ENCODE measurements at places on chromosomes 2 and 18.

GRCh38 chr18:8602040-8602439, 7.2 kb upstream of the RAB12 start:
- DNase-seq: no peak

GRCh38 chr18:56112013-56112749, 524.2 kb upstream of the TCF4 start:
- DNase-seq: no peak

DNA sequence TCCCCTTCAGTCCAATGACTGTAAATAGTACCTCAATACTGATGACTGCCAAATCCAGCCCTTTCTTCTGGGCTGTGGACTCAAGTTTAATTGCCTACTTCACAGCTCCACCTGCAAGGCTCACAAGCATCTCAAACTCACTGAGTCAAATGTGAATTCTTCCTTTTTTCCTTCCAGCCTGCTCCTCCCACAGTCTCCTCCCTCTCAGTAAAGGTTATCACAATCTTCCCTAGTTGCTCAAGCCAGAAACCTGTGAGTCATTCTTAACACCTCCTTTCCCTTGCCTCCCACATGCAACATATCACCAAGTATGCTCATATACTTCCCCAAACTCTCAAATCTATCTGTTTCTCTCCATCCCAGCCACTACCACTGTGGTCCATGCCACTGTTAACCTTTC, 3.7 kb upstream of the MFSD6 start:
- DNase-seq: no peak

DNA sequence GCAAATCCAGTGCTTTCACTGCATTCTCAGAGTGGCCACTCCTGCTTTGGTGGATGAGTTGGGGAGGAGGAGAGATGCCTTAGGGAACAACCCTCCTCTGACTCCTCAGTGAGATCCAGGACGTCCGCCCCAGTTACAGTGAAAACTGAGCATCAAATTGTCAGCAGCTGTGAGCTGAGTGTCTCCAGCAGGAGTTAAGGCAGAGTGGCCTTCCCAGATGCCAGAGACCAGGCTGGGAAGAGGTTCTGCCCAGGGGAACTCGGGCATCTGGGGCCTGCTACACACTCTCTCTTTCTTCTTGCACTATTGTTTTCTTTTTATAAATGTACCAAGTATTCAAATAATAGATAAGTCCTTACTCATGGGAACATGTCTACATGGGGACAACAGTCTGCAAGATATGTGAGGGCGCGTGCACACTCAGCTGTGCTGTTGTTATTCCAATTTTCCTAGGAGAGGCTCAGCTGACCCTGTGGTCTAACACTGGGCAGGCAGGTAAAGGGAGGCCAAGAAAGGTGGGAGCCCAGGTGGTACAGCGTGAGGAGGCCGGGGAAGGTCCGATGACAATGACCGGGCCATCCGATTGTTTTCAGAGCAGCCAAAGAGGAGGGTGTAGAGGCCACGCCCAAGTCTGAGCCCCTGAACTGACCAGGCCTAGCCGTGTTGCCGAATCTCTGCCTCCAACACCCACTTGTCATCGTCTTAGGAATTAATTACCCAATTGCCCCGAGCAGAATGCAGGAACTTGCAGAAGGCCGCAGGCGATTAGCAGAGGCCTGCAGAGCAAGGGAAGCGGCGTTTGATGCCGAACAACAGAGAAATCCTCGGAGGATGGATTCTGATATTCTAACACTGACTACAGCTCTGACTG, 166.9 kb downstream of the ANAPC1 start:
- DNase-seq: no peak

DNA sequence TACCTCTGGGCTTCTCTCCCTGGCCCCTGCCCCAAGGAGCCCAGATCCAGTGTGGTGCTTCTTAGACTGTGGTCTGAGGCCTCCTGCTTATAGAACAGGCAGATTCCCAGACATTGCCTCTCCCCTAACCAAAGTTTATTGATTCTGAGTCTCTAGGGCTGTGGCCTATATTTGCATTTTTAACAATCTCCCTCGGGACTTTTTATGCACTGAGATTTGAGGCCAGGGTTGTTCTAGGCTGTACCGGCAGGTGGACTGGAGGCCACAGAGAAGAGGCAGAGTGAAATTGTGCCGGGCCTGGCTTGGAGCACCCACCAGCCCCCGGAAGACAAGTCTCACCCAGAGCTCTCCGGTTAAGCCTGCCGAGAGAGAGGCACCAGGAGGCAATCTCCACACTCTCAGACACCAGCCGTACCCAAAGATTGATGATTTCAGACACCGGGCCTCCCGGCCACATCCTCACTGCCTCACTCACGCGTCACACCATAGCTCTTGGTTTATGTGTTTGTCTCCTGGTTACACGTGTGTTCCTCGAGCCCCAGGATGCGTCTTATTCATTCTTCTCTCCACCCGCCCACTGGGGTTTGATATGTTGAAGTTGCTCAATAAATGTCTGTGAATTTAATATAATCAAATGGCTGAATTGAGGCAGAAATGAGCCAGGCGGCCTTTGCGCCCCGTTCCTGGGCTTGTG, 203.7 kb downstream of the KLHL29 start:
- no peak for DNase-seq

DNA sequence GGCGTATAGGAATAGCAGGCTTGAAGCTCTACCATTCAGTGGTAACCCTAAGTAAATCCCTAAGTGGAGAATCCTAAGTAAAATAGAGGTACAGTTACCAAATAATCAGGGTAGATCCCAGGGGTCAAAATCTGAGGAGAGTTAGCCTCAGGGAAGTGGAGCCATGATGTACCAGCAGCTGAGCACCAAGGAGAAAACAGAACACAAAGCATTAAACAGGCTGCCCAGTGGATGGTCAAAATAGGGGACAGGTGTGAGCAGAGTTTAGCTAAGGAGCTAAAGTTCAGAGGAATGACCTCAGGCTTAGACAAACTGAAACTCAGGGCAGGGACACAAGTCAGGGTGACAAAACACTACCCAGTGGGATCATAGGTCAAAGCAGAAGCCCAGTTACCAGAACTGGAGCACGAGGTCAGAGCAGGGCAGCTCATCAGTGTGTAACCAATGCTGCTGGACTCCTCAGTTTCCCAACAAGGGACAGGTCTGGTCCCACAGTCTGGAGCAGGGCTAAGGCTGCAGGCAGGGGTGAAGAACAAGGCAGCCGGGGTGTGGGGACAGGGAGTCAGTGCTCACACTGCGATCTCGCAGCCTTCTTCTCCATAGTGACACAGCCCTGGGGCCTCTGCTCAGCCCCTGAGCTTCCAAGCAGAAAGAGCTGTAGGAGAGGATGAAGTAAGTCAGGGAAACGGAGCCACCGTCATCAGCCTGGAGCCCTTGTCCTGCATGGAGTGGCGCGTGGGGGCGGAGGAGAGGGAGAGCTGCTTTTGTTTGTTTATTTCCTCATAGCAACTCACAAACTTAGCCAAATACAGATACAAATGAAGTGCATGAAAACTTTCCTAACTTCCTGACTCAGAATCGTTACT, 264.0 kb downstream of the MREG start:
- no peak for DNase-seq

DNA sequence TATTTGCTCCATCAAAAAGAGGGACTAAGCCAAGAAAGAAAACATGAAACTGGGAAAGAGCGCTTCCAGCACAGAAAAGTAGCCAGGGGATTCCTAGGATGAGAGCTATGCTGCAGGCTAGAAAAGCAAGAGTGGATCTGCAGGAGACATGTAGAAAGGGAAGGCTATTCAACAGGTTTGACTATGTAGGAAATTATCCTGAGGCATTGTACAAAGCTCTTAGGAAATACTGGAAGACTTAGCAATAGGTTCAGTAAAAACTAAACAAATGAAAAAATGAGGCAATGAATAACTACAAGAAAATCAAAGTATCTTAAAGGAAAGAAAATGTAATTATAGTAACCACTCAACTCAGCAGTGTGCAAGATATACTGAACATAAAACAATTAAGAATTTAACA, 229.5 kb upstream of the FBXO11 start:
- no peak for DNase-seq

DNA sequence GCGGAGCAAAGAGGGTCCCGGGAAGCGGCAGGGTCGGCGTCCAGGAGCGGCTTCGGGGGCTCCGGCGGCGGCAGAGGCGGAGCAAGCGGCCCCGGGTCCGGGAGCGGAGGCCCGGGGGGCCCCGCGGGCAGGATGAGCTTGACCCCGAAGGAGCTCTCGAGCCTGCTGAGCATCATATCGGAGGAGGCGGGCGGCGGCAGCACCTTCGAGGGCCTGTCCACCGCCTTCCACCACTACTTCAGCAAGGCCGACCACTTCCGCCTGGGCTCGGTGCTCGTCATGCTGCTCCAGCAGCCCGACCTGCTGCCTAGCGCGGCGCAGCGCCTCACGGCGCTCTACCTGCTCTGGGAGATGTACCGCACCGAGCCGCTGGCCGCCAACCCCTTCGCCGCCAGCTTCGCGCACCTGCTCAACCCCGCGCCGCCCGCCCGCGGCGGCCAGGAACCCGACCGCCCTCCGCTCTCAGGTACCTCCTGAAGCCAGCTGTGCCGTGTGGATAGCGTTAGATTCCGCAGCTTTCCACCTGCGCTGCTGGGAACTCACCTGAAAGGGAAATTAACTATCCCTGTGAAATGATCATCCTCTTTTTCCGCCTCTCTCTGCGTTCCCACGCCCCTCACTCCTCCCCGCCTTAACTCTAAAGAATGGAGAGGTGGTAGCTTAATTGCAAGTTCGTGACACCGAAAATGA, 472 bp downstream of the CNOT11 start:
- no peak for DNase-seq

DNA sequence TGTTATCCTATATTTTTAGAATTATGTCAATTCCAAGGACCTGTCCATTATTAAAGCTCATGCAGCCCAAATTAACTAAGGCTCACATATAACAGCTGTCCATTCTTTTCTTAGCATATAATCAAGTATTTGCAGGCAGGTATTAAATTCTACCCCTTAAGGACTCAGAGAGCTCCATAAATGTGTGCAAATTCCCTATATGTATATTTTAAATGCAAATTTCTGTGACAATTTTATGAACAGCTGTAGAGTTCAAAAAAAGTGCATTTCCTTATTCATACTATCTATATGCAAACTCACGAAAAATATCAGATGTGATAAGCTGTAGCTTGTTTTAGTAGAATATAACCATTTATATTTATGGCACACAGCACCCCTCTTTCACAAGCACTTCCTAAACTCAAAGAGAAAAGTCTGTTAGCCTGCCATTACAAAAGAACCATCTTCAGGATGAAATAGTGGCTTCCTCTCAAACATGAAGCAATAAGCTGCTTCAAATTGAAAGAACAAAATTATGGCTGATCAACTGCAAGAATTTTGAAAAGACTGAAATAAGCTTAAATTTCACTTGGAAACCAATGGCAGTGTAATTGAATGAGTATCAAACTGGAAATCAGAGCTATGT, 155.0 kb upstream of the REG3G start:
- DNase-seq: no peak

DNA sequence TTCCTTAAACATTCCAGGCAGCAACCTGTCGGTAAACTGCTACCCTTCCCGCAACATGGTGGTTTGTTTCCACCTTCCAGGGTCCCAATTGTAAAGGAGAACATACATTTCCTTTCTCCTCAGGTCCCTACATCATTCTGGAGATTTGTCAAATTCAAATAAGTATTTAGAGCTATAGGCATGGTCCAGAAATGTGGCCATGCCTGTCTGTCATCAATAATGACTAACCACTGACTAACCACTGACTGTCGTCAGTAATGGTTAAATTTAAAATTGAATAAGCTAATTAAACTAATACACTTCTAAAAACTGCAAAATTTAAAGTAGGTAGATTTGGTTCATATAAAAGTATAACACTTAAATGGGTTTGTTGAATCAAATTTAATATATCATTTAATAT, 984.0 kb upstream of the SLC39A10 start:
- no peak for DNase-seq

- DNase-seq: no peak
Measured at GRCh38 chr18:65968239-65969004, 217.6 kb downstream of the CDH7 start.

GRCh38 chr2:61178603-61179545, 16.9 kb downstream of the C2orf74 start:
- DNase-seq: no peak

DNA sequence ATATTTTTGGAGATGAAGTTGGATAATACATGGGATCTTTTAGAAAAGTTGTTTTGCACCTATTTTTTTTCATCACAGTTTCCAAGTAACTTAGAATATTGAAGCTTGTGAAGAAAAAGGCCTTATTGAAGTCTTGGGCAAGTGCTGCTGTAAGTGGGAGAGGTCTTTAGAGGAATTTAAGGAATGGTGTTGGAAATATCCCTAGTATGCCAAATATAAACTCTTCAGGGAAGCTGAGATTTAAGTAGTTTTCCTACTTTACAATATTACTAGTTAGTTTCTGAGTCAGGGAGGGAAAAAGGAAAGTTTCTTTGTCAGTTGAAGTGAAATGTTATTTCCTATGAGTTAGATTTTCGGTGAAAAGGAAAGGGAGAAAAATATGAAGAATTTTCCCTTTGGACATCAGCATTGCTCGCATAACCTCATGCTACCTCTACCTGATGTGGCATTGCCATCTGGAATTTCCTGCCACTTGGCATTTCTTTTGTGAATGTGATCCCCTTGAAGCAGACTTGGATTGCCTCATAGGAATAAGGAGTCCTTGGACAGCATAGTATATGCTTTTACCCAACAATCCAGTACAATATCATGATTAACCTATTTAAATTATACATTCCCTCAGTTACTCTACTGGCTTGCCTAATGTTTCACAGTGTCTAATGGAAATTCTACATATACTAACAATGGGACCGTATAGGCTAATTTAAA, 12.1 kb downstream of the PLEKHH2 start:
- no peak for DNase-seq

DNA sequence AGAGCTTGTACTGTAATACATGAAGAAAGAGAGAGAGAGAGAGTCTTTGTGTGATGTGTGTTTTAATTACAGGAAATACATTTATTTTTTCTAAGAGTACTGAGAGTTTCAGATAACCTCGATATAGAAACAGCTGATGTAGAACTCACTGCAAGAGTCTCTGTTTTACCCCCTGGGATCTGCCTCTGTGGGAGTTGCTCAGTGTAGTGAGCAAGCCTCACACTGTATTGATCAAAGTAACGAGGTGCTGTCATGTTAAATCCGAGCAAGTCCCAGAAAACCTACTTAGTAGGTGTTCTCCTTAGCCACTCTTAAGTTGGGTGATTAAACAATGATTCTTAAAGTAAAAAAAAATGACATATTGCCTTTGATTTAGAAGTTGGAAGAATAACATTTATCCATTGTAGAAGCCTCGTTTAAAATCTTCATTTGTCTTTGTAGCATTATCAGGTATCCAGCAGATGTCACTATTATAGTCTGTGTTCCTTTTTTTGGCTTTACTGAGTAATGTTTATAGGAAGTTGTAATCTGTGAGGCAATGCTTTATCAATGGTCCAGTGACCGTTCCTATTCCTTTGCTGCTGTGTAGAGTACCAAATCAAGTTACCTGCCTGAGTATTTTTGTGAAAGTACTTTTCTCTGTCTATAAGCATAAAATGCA, 219.0 kb downstream of the MYO3B start:
- DNase-seq: no peak

GRCh38 chr2:183341057-183341456, 216.8 kb downstream of the NUP35 start:
- DNase-seq: no peak

DNA sequence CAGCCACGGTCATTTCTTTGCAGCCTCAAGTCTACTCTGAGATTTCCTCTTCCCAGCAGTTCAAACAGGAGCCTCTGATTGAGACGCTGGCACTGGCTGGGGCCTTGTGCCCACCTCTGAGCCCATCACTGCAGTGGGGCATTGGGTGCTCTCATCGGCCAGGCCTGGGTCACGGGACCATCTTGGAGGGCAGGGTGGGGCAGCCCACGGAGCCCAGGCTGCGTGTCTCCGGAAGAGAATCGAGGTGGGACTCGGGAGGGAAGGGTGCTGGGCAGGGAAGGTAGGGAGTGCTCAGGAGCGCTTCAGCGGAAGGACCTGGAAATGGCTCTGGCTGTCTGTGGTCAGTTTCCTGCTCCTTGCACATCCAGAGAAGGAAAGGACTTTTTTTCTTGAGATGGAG, 82.4 kb downstream of the RTP5 start:
- no peak for DNase-seq

Measured in D721Med (cell line).